Nucleus accumbens (tissue), 56 donors: ENCODE measurements at places on chromosomes 3 and 15.
A peak's percentile ranks its signal among the peaks of the same experiment; 100 is the strongest.

- DNase-seq, result no peak
These were observed 282.5 kb downstream of the ULK4 start for GRCh38 chr3:41679374-41679773.

GRCh38 chr3:167241048-167241845 is 138.8 kb downstream of the ZBBX start:
- no peak for DNase-seq

GRCh38 chr3:32945136-32945535 is 6.3 kb upstream of the CCR4 start:
- DNase-seq, result no peak

DNA sequence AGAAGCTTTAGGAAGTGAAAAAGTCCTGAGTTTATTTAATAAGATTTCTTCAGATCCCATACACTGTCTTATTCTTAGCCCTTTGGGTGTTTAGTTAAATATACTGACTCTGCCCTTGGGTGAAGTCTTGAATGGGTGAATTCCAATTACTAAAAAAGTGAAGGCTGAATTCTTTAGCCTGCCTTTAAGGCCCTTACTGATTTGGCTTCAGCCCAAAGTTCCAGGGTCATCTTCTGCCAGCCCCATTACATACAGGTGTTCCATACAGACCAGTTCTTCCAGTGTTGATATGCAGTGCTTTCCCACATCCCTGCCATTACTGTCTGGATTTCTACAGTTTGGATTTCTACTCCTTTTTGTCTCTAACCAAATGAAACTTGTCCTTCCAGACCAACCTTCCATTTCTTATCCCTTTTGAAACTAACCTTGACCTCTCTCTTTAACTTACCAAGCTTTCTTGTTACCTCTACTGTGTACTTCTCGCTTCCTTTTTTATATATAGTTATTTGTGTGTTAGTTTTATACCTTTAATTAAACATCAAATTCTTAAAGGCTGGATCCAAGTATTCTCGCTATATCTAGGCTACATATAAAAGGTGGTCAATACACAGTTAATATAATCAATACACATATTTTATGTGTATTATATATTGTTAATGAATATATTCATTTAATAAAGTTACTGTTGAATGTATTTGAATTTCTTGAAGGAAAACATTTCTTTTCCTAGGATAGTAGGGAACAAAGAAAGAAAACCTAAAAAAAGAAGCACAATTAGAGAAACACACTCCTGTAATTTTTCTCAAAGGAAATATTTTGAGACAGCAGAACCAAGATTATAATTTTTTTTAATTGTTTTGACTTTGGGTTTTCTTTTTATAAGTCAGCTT is 15.0 kb downstream of the MBNL1 start:
- DNase-seq, result no peak

GRCh38 chr3:25419251-25419650 is 8.8 kb upstream of the RARB start:
- no peak for DNase-seq

DNA sequence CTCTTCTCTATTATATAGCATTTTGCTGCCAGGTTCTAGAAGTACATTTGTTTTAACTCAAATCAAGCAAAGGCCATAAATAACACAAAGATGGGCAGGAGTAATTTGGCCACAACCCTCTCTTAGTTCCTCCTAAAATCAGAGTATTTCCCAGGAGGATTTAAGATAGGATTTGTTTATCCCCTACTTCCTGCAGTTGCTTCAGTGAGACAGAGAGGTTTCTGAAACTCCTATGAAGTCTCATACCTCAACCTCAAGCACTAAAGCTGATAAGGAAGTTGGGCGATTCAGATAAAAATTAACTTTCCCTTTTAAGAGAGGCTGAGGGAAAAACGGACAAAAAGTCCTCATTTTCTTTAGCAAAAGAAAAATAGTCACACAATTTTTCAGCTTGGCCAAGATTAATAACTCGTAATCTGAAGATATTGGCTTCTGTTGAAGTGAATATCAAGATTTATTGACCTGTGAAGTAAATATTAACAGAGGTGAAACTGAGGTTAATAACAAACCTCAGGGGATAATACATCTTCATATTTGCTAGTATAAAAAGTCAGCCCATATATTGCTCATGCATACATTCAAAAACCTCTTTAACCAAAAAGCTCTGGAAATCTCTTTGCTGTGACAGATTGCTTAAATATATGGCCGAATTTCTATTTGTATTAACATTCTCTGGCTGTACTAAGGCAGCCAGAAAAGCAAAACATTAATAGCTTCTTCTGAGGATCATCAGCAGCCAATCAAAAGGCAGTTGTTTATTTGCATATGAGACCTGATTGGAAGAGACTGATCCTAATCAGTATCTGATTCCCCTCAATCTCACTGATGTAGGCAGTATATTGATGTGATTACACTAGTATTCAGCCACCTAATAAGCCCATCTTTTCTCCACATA is 90.6 kb upstream of the GADL1 start:
- no peak for DNase-seq

DNA sequence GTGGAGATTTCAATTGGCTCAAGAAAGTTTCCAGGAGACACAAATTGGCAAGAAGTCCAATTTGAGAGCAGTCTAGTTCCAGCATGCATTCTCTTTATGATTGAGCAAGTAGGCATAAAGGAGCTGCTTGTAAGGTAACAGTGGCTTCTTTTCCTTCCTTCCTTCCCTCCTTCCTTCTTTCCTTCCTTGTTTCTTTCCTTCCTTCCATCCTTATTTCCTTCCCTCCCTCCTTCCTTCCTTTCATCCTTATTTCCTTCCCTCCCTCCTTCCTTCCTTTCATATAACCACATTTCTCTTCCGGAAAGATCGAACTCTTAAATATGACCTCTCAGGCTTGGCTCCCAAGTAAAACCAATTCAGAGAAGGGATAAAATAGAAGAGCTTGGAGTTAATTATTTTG is 29.4 kb upstream of the ATP11B start:
- no peak for DNase-seq

DNA sequence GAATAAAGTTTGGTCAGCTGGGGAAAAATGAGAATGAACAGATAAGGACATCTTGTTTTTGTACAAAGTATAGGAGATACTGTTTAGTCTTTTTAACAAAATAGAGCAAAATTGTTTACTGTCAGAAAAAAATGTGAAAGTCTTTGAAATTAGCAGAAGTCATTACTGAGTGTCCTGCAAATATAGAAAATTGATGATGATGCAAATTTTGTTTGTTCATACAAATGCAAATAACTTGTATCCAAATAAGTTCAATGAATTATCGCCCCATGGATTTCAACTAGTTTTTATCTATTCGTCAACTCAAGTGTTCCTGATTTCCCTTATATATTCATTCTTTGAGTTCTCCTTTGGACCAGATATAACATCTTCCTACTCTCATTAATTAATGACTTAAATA is 378.0 kb upstream of the SGO1 start:
- no peak for DNase-seq

- no peak for DNase-seq
These were observed 24.3 kb downstream of the PLA2G4F start for GRCh38 chr15:42131826-42132806.

- no peak for DNase-seq
These were observed 239.4 kb downstream of the WNT5A start for GRCh38 chr3:55247666-55248065.

DNA sequence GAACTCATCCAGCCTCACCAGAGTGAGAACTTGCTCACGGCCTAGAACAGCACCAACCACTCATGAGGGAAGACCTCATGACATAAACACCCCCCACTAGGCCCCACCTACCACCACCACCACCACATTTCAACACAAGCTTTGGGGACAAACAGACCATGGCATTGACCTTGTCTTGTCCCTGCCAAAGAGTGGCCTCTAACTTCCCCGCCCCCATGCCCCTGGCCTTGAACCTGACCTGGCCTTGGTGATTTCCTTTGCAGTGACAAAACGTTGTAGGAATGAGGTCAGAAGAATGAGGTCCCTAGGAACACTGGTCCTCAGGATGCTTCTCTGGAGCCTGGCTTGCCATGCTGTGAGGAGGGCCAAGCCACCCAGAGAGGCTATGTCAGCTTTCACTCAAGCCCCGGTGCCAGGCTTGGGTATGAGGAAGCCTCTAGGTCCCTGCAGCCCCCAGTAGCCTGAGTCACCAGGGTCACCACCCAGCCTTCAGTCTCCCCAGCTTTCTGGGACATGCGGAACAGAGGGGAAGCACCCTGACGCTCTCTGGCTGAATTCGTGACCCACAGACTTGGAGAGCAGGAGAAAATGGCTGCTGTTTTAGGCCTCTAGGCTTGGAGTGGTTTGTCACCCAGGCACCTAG is 57.9 kb downstream of the TPRA1 start:
- DNase-seq, result no peak

DNA sequence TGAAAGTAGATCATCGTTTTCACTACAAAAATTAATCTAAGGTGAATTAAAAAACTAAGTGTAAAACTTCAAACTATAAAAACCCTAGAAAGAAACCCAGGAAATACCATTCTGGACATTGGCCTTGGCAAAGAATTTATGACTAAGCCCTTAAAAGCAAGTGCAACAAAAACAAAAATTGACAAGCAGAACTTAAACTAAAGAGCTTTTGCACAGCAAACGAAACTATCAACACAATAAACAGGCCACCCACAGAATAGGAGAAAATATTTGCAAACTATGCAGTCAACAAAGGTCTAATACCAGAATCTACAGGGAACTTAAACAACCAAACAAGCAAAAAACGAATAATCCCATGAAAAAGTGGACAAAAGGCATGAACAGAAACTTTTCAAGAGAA is 302.0 kb downstream of the CHST2 start:
- DNase-seq, result no peak

DNA sequence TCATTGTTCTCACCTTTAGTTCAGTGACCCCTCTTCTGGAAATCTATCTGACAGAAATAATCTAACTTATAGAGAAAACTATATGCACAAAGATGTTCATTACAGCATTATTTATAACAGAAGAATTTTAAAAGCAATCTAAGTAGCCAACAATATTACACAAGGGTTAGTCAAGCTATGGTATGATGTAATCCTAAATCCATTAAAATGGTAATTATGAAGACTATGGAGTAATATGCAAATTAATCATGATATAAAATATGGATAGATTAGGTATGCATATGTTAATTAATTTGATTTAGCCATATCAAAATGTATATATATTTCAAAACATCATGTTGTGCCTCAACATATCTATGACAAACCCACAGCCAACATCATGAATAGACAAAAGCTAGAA is 17.7 kb upstream of the HERC1 start:
- DNase-seq, result no peak

- DNase-seq, result no peak
These were observed 4.5 kb downstream of the EIF4A2 start for GRCh38 chr3:186787642-186788481.

GRCh38 chr15:58734859-58735258 is 14.6 kb downstream of the ADAM10 start:
- DNase-seq, result no peak

GRCh38 chr3:151404316-151404715 is 19.8 kb upstream of the P2RY12 start:
- no peak for DNase-seq

GRCh38 chr3:102078854-102079808 is 229.8 kb downstream of the NFKBIZ start:
- no peak for DNase-seq

DNA sequence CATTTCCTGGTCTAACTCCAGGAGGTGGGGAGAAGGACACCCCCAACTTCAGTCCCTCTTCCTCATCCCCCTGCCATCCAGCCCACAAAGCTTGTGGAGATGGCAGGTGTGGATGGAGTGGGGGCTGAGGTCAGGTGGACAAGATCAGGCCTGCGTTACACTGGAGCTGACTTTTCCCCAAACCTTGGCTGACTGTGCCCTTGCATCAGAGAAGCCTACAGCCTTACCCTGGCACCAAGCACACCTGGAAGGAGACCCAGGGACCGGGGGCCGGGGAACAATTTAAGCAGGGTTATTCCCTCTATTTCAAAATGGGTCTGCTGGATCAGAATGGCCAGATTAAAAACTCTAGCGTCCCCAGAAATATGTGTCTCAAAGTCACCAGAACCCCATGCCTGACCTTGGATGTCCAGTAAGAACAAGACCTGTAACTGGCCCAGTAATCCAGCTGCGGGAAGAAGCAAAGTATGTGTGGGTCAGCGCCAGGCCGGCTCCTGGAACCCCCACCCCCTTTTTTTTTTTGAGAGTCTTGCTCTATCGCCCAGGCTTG is 14.4 kb downstream of the TNK2 start:
- no peak for DNase-seq

GRCh38 chr3:169146179-169146665 is 517.3 kb downstream of the MECOM start:
- DNase-seq, result no peak

DNA sequence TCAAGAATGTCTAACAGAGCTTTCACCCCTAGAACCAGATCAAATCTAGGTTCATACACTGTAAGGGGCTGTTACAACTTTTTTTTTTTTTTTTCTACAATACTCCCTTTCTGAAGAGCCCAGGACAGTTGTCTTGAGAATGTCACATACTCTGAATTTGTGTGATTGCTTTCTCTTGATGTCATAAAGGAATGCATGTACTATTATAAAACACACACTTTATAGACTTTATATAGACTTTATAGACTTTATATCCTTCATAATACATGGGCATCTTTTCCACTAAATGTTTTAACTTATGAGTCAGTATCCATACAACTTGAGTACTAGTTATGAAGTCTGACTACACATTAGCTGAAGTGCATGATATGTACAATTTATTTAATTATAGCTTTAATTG is 26.3 kb downstream of the RFX7 start:
- DNase-seq, result no peak

GRCh38 chr15:86127547-86127946 is 47.9 kb downstream of the AGBL1 start:
- DNase-seq, result no peak

DNA sequence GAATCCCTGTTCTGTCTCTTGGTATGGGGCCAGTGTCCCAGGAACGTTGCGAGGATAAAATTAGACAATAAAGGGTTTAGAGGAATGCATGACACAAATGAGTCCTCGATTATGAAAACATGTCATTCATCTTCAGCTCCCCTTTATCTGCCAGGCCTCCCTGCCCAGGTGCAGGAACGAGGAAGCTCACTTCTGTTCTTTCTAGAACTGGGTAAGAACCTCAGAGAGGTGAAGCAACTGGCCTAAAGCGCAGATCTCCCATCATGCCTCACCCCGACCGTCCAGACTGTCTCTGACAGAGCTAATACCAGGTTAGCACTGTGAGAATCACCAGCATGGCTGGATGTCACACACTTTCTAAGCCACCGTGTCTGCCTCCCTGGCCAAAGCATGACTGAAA is 1.5 kb upstream of the ITIH1 start:
- no peak for DNase-seq

GRCh38 chr3:196609343-196609775 is 30.1 kb upstream of the NRROS start:
- DNase-seq, result peak; percentile 75
